HFFc6 (cell line): ENCODE measurements at places on chromosomes 3 and 15. TPM values are rescaled to one million over a fixed set of nuclear protein-coding genes. Genes with fewer than 3 reads are reported as not detected.

AZI2 gene
- 65.4 to 70.8 TPM (median 68.9 TPM) in 3 replicates for total RNA-seq

ADAMTS9 gene
- total RNA-seq, result 0.07 to 0.21 TPM (median 0.12 TPM) in 3 replicates

NLGN1 gene
- total RNA-seq, result 9.8 and 16.6 TPM in 2 replicates

RETNLB gene
- not detected in 3 replicates for total RNA-seq

CILP gene
- total RNA-seq, result not detected in 3 replicates

LRRC31 gene
- total RNA-seq, result not detected in 2 replicates

ACAA1 gene
- 51.0 to 60.9 TPM (median 55.2 TPM) in 3 replicates for total RNA-seq

ARL14 gene
- 0.18 TPM in 1 of 2 replicates, not detected in the other for total RNA-seq

GOLGA8S gene
- total RNA-seq, result not detected in 2 replicates

NUSAP1 gene
- 30.9 to 73.9 TPM (median 55.3 TPM) in 3 replicates for total RNA-seq

SLC9C1 gene
- total RNA-seq, result not detected in 3 replicates

SLC28A2 gene
- total RNA-seq, result not detected in 3 replicates

MINAR1 gene
- total RNA-seq, result 0.37 to 0.47 TPM (median 0.40 TPM) in 3 replicates

HDGFL3 gene
- 43.4 to 56.4 TPM (median 48.4 TPM) in 3 replicates for total RNA-seq

NAALADL2 gene
- 10.5 to 12.4 TPM (median 12.2 TPM) in 3 replicates for total RNA-seq

ECE2 gene
- not detected in 3 replicates for total RNA-seq

MEX3B gene
- total RNA-seq, result 4.5 to 5.4 TPM (median 4.7 TPM) in 3 replicates

CIB2 gene
- 1.4 and 1.6 TPM in 2 replicates for total RNA-seq

UBAP1L gene
- 0.82 to 1.4 TPM (median 0.84 TPM) in 3 replicates for total RNA-seq

NMNAT3 gene
- 0.05 TPM in 1 of 3 replicates, not detected in the others for total RNA-seq

DUOX1 gene
- total RNA-seq, result 0.12 to 0.16 TPM in 2 of 3 replicates, not detected in the other

GOLGA8T gene
- not detected in 3 replicates for total RNA-seq

KLHDC8B gene
- 18.4 and 21.8 TPM in 2 replicates for total RNA-seq

ARHGEF26 gene
- total RNA-seq, result not detected in 2 replicates

PIERCE2 gene
- total RNA-seq, result 0.71 and 1.8 TPM in 2 replicates

TRIP4 gene
- total RNA-seq, result 29.6 and 29.9 TPM in 2 replicates

PRR20G gene
- total RNA-seq, result not detected in 3 replicates

PRC1 gene
- total RNA-seq, result 81.9 to 190 TPM (median 161 TPM) in 3 replicates

TMEM40 gene
- total RNA-seq, result 0.60 TPM in 1 of 3 replicates, not detected in the others

XCR1 gene
- total RNA-seq, result not detected in 3 replicates

UROC1 gene
- total RNA-seq, result not detected in 2 replicates

IL16 gene
- total RNA-seq, result 0.08 TPM in 1 of 3 replicates, not detected in the others

CCDC54 gene
- total RNA-seq, result not detected in 2 replicates

CD86 gene
- not detected in 3 replicates for total RNA-seq

TUSC7 gene
- not detected in 3 replicates for total RNA-seq

TOPAZ1 gene
- not detected in 2 replicates for total RNA-seq

TRAT1 gene
- total RNA-seq, result not detected in 3 replicates

FETUB gene
- not detected in 3 replicates for total RNA-seq

ERC2 gene
- not detected in 3 replicates for total RNA-seq

FBXO40 gene
- not detected in 3 replicates for total RNA-seq

PLCB2 gene
- 0.37 to 0.50 TPM in 2 of 3 replicates, not detected in the other for total RNA-seq

ITIH4 gene
- total RNA-seq, result 0.50 to 1.1 TPM (median 0.80 TPM) in 3 replicates
